ENCODE measurements at places on chromosomes 3 and 15. TPM values are rescaled to one million over a fixed set of nuclear protein-coding genes. Genes with fewer than 3 reads are reported as not detected.

GRCh38 chr3:129593595-129594339, 12.7 kb downstream of the PLXND1 start:
- DNase-seq, result no peak

DNA sequence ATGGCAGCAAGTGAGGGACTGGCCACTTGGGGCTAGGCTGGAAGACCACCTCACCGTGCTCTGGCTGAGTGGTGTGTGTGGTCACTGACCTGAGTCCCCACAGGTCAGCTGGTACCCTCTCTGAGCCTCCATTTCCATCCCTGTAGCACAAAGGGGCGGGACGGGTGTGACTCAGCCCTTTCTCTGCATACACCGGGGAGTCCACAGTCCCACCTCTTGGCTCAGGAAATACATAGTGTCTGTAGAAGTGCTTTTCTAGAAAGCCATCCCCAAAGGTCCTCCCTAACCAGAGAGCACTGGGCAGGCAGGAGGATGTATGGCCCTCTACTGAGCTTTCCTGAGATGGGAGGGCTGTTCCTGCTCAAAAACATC, 27.2 kb downstream of the WNT7A start:
- no peak for DNase-seq

DNA sequence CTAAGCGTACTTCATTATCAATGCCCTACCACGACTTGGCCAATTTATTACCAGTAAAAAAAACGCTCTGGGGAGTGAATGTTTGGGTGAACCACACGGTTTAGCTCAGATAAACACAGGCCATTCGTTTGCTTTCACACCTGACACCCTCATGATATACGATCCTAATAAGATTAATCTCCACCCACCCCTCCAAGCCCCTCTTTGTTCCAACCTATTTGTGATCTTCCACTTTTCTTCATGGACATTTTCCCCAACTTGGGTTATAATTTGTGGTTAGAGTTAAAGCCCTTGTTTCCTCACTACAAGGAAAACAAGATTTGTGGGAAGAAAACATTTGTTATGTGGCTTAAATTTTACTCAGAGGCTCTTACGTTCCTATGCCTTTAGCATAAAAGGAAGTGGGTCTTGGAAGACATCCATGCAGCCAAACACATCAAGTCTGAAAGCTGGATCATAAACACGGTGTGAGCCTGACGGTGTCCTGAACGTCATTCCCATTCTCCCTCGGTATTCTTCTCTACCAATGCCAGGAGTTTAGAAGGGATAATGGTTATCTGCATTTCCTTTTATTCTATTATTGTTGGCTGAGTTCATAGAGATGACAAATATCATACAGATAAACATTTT, 518.9 kb downstream of the NR2F2 start:
- no peak for DNase-seq

DNA sequence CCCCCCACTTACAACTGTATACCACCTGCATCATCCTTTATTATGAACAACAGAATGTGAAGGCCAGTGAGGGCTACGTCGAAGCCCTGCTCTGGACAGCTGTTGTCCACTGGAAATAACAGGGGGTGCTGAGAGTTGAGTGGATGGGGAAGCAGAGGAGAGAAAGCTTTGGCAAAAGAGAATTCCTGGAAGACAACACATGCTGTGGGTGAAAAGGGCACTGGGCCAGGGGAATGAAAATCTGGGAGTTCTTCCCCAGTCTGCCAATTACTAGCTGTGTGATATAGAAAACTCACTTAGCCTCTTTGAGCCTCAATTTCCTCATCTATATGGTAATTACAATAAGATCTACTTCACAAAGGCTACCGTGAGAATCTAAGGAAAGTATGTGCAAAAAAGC, 40.7 kb downstream of the FSTL1 start:
- DNase-seq, result no peak

DNA sequence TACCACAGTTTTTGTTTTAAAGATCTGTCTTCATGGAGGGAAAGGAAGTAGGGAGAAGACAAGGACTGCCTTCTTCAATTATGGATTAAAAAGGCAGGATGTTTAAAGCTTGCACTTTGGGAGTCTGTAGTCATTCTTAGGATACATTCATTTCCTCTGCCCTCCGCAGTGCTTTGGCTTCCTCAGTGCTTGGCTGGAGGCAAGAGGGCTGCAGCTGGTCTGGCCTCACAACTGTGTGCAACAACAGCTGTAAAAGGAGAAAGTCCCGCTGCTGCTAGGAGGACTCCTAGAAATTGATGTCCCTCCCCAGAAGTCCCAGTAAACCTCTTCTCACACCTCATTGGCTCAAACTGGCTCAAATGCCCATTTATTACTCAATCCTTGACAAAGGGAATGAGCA, 54.4 kb upstream of the PPP2R3A start:
- DNase-seq, result no peak

GRCh38 chr3:126666658-126667528, 12.0 kb upstream of the TXNRD3 start:
- DNase-seq, result peak; percentile 73

- DNase-seq, result no peak
Observed at GRCh38 chr15:100919481-100920405, 586 bp downstream of the LRRK1 start.

- DNase-seq, result no peak
Observed at GRCh38 chr3:194756460-194756779, 70.7 kb downstream of the FAM43A start.

- DNase-seq, result no peak
Observed at GRCh38 chr3:9649791-9650521, 651 bp downstream of the MTMR14 start.

DNA sequence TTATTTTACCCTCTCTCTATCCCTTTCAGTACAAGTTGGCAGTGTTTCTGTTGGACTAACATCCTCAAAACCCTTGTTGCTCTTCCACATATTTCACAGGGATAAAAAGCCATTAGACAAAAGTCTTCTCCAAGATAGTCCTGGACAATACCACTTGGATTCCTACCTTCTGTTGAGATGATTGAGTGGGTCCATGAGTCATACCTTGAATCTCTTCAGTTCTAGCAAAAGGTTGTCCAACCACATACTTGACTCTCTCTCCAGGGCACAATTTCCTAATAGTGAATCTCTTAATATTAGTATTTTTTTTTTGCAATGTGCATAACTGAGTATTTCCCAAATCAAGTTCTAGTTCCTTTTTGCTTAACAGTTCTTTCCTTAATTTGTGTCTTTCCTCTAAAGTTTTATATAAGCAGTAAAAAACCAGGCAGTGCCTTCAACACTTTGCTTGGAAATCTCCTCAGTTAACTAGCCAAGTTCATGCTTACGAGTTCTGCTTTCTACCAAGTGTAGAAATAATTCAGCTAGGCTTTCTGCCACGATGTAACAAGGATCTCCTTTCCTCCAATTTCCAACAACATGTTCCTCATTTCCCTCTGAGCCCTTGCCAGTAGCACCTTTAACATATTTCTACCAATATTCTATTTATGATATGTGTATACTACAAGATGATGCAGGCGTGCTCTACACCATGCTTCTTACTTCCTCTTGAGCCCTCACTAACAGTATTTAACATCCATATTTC, 68.3 kb upstream of the NEO1 start:
- DNase-seq, result no peak

DNA sequence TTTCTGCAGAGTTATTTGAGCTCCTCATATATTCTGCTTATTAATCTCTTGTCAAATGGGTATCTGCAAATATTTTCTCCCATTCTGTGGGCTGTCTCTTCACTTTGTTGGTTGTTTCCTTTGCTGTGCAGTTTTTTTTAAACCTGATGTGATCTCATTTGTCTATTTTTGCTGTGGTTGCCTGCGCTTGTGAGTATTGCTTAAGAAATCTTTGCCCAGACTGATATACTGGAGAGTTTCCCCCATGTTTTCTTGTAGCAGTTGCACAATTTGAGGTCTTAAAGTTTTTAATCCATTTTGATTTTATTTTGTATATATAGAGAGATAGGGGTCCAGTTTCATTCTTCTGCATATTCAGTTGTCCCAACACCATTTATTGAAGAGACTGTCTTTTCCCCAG, 102.3 kb downstream of the POLQ start:
- DNase-seq, result no peak

DNA sequence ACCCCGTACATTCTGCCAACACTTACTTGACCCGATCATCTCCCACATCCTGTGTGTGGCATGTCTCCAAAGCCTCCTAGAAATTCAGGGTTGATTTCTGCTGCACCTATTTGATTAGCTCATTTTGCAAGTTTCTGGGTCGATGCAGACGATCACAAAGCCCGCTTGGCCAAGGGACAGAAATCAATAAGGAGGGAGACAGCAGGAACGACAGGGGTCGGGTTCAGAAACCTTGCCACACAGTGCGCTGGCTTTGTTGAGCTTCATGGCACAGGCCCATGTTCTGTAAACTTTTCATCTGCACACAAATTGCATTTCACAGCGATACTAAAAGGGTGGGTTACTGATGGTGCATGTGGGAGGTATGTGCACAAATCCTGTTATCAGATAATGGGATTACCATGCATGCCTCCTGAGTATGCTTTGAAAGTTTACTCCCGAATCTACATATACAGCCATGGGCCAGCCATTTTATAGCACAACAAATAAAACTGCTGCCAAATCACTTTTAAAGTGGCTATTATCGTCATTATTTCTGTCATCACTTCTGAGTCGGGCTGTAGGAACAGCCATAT, 95.9 kb upstream of the ATP11B start:
- DNase-seq, result no peak

GRCh38 chr3:47113669-47114365, 50.1 kb downstream of the SETD2 start:
- no peak for DNase-seq

DNA sequence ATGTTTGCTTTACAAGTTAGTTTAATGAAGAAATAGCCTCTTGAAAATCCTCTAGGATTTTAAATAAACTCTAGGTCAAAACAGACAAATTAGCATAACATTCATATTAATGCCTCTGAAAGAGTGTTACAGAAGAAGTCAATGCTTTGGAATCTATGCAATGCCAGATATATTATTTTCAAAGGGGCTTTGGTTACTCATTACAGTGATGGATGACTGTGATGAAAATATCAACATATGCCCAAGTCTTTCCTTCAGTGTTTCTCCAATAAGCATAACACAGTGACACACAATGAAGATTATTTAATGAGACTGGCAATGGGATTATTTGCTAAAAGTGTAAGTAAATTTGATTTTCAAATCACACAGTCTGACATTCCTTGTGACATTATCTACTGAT, 1247.2 kb downstream of the ROBO2 start:
- DNase-seq, result no peak

DNA sequence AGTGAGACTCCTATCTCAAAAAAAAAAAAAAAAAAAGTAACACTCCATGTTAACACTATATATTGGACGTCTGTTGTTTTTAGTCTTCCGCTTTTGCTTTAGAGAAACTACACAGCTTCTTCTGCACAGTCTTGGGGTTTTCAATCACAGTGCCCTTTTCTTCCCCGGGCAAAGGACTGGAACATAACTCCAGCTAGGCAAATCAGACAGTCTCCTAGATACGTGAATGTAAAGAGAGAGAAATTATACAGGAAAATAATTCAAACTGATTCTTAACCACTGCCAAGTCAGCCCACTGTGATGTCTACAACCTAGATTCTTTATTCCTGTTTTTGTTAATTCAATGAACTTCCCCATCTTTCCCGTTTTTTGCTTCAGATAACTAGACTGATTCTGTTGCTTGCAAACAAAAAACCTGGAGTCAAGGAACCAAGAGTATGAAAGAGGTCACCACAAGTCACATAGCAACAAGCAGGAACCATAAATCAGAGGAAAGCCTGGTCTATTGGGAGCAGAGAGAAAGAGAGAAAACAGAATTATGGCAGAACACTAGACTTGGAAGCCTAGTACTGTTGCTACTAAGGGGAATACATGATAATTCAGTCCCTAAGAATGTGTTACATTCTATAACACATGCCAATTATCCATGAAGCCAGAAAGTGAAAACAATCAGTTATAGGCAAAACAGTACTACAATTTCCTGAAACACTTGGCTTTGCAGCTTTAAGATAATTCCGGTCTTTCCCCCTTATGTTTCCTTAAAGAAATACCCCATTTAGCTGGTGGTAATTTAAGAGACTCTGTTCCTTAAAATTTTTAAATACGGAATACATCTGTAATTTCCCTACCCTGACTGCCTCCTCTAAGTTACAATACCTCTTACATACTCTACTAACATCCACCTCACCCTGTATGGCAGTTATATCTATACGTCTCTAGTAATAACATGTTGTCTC, 63.1 kb downstream of the TBL1XR1 start:
- DNase-seq, result no peak

DNA sequence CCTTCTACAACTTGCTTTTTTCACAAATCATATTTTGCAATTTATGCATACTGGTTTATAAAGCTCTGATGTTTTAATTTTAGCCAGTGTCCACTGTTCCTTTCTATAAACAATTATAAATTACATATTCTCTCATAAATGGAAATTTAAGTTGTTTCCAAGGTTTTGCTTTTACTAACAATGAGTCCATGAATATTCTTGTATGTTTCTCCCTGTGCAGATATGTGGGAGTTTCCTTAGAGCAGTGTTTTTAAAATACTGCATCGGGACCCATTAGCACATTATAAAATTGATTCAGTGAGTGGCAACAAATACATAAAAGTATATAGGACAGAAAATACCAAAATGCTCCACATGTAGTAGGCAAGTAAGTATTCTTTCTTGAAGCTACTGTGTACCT, 235.6 kb downstream of the PCCB start:
- DNase-seq, result no peak

DNA sequence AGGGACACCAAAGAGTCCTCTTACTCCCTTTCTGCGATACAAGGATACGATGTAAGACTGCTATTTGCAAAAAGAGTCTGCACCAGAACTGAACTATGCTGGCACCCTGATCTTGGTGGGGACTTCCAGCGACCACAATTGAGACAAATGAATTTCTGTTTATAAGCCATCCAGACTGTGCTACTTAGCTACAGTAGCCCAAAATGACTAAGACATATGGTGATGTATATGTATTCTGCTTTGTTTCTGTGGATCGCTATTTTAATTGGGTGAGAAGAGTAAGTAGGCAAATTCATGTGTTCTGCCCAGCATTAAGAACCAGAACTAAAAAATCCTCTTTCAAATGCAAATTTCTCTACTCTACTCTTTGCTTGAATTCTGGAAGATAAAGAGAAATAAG, 720.9 kb downstream of the DIPK2A start:
- DNase-seq, result no peak

- no peak for DNase-seq
Observed at GRCh38 chr15:41841131-41841530, 2.5 kb downstream of the PLA2G4B start.

DNA sequence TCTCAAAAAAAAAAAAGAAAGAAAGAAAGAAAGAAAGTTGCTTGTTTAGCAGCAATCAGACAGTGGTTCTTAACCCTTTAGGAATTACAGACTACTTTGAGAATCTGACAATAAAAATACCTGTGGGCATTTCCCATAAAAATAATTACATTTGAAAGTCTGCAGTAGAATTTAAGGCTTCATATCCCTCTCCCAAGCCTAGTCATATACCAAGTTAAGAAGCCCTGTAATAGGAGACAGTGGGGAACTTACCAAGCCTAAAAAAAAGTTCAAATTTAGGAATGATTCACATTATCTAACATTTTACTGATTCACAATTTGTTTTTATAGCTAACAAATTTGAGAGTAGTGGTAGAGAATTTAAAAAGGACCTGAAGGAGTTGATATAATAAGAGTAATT, 47.5 kb downstream of the LRRFIP2 start:
- DNase-seq, result no peak

- no peak for DNase-seq
Observed at GRCh38 chr3:150365132-150365604, 42.9 kb upstream of the TSC22D2 start.

The PDIA3 gene
- total RNA-seq, result 496 TPM

The ECE2 gene
- total RNA-seq, result not detected

The SPINK8 gene
- total RNA-seq, result not detected

The STARD5 gene
- 1.3 TPM for total RNA-seq

The HES1 gene
- 51.6 TPM for total RNA-seq

The SAMMSON gene
- not detected for total RNA-seq

The MON1A gene
- total RNA-seq, result 12.8 TPM

The KIF23 gene
- total RNA-seq, result 14.0 TPM

The TMEM207 gene
- total RNA-seq, result not detected
